ENCODE measurements at places on chromosomes 1 and 21.

GRCh38 chr1:232511172-232511571, 118.8 kb downstream of the SIPA1L2 start:
- DNase-seq, result no peak

DNA sequence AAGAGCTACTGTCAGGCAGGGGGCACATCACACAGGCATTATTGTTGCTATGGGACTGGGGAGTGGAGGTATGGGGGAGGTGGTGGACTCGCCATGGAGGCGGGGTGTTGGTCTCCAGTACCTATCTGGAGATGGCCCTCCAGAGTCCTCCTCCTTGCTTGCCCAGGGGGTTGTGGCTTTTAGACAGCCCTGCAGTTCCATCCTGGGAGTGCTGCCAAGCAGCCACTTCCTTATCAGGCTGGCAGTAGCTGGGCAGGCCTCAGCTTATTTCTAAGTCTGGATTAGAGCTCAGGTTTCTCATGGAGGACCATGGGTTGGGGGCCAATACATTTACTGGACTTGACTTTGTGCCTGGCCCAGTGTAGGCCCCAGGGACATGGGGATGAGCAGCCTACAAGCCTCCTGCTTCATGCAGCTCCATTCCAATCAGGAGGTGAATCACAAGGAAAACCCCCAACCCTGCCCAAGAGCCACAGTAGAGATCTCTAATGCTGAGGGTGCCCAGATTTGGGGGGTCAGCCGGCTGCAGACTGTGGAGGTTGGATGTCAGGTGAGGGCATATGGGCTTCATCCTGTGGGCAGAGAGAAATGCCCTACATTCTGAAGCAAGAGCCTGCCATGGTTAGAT, 210.7 kb upstream of the EDN2 start:
- DNase-seq, result no peak

DNA sequence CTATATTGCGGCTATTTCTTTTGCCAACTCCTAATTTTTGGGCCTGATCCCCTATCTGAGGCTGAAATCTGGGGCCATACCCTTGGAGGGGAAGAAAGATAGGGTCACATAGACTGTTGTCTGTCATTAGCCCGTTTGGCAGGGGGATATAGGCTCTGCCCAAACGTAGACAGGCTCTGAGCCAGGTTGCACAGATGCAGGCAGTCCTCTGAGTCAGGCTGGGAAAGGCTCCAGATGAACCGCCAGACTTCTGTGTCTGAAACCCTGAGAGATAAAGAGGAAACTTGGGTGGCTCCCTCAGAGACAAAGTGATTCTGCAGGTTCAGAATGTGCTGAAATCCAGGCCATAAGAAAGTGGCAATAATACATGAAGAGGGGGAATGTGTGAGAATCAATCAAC, 4.0 kb upstream of the CAP1 start:
- DNase-seq, result no peak

DNA sequence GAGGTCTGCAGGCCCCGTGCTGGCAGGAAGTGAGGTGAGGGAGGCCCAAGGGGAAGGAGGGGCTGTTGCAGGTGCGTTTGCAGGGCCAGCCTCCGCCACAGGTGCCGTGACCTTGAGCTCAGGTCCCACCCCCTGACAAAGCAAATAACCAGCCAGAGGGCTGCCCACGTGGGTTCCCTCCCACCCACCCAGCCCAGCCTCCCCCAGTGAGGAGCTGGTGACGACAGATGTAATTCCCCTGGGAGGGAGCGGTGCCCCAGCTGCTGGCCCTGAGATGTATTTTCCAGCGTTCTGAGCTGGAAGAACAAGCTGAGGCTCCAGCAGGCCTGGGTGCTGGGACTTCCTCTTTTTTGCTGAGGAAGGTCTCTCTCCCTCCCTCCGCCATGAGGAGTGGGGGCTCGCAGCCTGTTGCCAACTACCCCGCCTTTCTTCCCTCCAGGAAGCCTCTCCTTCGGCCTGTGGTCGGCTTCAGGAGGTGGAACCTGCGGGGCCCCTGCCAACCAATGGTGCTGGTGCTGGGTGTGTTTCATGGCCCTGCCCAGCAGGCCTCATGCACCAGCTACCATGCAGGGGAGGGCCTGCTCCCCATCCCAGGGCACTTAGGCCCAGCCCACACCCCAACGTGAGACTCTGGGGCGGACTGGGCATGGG, 153.2 kb downstream of the PRDM16 start:
- no peak for DNase-seq

DNA sequence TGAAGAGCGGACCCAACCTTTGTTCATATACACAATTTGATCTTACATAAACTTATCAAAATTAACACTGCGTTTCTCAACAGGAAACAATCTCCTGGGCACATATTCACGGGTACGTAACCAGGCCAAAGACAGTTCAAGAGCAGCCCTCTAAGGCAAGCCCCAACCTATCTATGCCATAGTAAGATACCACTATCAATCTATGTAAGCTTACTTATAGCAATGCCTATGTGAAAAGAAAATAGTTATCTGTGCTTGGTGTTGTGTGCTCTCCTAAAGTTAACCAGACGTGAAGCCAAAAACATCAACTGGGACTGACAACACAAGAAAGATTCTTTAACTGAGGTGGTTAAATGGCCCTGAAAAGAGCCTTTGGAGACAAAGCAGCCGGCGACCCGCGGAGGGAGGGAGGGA, 49.4 kb upstream of the BOLA1 start:
- peak; percentile 27 for DNase-seq

DNA sequence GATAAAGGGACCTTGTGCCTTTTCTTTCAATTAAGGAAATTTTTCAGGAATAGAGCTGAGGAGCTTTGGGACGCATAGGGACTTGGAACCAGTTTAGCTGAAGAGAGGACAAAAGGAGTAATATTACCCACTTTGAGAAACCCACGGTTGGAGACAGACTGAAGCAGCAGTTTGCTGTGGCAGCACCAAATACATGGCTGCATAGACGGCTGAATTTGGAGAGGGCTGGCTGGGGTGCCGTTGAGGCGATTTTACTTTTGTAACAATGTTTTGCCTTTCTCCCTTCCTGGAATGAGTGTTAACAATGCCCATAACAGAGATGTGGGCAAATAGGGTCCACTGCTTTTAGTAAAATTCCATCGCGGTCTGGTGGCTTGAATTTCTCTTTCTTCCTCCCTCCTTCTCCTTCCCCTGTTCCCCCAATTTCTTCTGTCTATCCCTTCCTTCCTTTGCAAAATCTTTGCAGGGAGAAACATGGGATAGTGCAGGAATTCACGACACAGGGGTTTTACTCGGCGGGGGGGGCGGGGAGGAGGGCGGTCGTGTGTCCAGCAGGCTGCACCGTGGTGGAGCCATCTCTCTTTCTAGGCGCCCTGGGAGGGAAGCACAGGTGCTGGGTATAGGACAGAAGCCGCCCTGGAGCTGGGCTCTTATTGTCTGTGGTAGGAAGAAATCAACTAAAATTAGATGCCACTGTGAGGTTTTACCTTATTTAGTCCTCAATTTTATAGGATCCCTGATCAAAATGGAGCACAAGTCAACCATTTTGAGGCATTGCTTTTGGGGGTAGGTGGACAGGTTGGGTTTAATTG, 6.8 kb downstream of the LHX4 start:
- no peak for DNase-seq

GRCh38 chr1:230248016-230248888, 177.9 kb downstream of the PGBD5 start:
- no peak for DNase-seq

DNA sequence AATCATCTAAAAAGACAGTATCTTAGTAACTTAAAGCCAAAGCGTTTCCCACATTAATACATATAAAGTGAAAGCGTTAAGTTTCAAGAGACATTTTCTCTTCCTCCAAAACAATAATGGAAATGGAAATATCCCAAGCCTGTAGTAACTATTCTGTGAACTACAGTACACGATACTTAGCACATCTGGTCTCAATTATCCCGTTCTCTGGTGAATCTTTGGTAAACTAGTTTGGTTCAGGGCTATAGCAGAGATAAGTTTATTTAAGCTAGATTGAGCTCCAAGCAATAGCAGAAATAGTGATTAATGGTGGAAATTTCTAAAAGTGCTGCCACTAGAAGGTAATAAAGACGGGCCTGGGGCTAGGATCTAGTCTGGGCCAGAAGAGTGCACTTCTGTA, 55.2 kb downstream of the PCNX2 start:
- DNase-seq, result no peak

- no peak for DNase-seq
These were observed 32.7 kb upstream of the ANGPTL7 start for GRCh38 chr1:11156441-11156840.

- peak; percentile 41 for DNase-seq
These were observed 355.1 kb downstream of the NPHP4 start for GRCh38 chr1:5637171-5637570.

- no peak for DNase-seq
These were observed 26.1 kb downstream of the SLC6A17 start for GRCh38 chr1:110176299-110176956.

DNA sequence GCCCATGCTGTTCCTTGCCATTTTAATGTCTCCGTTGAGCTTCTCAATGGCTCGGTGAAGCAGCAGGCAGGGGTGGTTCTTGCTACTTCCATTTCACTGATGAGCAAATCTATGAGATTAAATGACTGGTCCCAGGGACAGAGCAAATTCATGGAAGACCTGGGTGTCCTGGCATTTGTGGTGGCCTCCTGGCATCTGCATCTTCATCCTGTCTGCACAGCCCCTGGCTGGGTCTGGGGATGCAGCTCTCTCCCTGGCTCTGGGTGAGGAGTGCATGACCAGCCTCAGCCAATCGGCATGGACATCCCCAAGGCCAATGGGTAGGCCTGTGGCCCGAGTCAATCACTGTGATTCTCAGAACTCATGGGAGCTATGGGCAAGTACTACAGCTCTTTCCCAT, 261.7 kb downstream of the KCNJ6 start:
- DNase-seq, result no peak

DNA sequence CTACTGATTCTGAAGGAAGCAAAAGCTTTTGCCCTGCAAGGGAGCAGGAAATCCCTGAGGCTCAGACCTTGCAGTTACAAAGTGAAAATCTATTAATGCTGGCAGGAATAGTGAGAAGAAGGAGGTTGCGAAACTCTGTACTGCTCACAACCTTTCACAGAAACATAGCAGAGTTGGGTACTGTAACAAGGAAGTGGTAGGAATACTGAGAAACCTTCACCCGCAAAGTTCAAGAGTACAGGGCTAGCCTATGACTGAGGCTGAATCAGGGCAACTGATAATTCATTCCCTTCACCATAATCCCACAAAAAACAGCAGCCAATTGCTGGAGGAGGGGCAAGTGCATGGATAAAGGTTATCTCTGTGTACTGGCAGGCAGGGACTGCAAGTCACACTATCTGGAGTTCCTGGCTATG, 23.9 kb upstream of the KCTD3 start:
- no peak for DNase-seq

GRCh38 chr1:205375835-205376545, 19.3 kb upstream of the KLHDC8A start:
- DNase-seq, result no peak

GRCh38 chr21:43338951-43339350, 88.0 kb downstream of the SIK1 start:
- DNase-seq, result no peak

DNA sequence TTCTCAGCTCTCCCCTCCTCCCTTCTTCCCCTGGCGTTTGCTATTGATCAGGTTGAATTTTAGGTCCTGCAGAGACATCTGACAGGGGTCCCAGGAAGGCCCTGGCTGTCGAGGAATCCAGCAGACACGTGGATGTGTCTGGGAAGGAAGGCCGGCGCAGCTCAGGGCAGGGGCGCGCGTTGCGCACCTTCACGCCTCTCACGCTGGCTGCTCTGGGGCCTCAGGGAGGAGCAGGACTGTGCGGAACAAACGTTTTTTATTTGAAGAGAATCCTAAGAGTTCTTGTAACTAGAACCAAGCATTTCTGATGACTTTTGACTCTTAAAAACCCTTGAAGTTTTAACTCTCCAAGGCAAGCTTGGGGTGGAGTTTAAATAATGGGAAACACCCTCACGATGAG, 54.2 kb downstream of the SLC37A1 start:
- no peak for DNase-seq

GRCh38 chr21:16794950-16795349, 717.9 kb upstream of the CXADR start:
- DNase-seq, result no peak

GRCh38 chr1:172472495-172472894, 28.6 kb upstream of the PIGC start:
- no peak for DNase-seq

DNA sequence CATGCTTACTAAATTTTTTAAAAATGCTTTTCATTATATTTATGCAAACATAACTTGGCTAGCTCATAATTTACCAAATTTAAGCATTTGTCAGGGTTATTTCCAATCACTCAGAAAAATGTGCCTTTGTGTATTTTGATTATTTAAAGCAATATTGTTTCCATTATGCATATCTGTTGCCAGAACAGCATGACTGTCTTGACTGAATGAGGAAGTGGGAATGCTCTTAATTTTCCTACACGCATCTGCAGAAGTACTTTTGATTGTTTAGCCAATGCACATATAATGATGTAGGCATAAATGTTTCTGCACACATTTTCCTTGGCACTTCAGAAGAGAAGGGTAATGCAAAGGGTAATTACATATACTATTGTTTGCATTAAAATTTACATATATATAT, 92.5 kb upstream of the ADGRL2 start:
- DNase-seq, result no peak

DNA sequence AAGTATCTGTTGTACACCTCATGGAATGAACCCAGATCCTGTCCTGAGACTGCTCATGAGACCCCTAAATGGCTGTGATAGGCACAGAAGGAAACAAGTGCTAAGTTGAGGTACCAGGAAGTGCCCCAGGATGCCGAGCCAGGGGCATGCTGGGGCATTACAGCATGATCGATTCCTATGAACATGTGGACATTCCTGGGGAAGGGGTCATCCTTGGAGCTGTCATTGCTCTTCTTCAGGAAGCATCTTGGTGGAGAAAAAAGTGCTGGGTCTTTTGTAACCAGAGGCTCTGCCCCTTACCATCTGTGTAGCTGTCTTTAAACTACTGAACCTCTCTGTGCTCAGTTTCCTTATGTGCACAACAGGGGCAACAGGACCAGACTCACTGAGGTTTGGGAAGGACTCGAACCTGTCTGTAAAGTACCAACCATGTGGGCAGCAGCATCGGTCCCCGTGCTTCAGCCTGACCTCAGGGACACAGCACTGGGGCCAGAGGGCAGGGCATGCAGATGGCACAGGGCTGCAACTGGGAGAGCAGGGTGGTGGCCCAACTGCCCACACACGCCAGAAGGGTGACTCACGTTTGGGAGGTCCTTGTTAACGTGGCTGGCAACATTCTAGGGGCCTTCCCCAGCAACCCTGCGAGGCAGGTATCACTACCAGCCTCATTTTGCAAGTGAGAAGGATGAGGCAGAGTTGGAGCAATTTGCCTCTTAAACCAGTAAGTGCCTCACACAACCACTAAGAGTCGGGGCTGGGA, 142.3 kb upstream of the EDN2 start:
- no peak for DNase-seq
